Activated CD4-positive, alpha-beta T cell treated with anti-CD3 and anti-CD28 coated beads, Interleukin-2, amount 50 U/mL, for 4 hours (primary cell): ENCODE measurements at places on chromosomes 16 and 17.

- no peak for DNase-seq
These were observed 82.8 kb downstream of the SNX29 start for GRCh38 chr16:12059216-12059769.

DNA sequence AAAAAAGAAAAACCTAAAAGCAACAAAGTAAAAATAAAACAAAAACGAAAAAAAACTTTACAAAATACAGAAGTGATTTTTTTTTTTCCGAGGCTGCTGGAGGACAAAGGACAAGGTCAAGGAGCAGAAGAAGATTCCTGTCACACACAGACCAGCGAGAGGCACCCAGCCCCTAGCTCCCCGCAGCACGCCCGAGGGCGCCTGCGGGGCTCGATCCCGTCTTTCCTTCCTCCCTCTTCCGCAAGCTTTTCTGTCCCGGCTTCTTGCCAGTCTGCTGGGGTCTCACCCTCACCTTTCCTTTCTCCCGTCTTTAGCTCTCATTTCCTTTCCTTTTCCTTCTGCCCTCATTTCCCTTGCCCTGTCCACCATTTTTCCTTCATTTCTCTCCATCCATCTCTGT lies 66.1 kb upstream of the DNAH17 start:
- no peak for DNase-seq

DNA sequence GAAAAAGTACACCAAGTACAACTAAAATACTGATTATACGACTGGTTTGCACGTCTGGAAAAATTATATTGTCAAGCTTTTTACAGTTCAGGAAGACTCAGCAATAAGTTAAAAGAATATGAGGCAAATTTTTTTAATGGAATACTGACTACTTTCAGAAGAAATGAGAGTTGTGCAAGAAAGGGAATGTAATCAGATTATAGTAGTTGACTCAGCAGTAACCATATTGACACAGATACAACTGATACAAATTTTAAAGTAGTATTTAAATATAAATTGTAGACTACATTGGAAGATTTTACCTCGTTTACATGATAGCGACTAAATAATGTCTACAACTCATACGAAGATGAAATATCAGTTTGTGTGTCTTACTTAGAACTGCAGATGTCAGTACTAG lies 16.7 kb downstream of the ASGR2 start:
- DNase-seq: no peak

DNA sequence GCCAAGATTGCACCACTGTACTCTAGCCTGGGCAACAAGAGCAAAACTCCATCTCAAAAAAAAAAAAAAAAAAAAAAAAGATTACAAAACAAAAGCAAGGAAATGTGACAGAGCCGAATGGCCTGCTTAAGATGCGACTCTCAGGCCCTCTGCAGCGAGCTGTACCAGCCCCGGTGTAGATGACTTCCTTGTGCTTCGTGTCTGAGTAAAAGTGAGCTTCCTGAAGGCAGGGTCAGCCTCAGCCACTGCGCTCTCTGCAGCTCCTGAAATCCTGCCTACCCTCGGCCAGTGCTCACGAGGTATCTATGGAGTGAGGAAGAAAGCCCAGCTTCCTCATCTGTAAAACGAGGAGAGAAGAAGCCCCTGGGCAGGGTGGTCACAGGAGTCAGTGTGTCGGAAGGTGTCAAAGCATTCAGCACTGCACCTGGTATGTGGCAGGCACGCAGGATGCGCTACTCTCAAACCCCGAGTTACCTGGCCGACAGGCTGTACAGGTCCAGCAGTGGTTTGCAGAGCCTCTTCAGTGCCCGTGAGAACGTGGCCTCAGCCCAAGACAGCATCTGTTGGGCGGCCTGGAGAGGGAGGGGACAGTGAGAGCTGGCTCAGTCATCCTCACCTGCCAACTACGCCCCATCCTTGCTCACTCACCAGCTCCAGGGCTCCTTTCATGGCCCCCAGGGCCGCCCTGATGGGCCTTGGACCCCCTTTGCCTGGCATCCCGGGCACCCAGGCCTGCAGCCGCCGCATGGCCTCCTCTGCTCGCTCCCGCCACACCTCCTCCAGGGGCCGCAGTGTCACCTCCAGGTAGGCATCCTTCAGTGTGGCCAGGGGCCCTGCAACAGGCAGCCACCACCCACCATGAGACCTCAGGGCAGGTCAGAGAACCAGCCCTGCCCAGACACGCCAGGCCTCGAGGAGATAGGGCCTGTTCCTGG lies 44.6 kb downstream of the RMI2 start:
- DNase-seq: no peak

GRCh38 chr17:59165933-59166342 lies 10.4 kb downstream of the PRR11 start:
- DNase-seq: peak; percentile 16

- DNase-seq: peak; percentile 59
These were observed 10.5 kb downstream of the DBNDD1 start for GRCh38 chr16:90008708-90009145.

DNA sequence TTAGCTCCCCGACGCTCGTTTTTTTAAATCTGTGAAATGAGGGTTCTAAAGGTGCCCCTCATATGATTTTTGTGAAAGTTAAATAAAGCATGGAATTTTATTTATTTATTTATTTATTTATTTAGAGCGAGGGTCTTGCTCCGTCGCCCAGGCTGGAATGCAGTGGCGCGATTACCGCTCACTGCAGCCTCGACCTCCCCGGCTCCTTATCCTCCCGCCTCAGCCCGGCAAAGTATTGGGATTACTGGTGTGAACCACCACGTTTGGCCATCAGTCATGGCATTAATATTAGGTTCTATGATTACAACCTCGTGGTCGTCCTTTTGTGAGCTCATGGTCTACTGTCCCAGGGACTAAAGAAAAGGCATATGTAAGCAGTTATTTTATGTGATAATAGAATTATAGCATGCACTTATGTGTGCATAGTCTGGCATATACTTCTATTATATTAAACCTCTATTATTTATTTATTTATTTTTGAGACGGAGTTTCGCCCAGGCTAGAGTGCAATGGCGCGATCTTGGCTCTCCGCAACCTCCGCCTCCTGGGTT lies 557 bp upstream of the LUC7L start:
- no peak for DNase-seq

DNA sequence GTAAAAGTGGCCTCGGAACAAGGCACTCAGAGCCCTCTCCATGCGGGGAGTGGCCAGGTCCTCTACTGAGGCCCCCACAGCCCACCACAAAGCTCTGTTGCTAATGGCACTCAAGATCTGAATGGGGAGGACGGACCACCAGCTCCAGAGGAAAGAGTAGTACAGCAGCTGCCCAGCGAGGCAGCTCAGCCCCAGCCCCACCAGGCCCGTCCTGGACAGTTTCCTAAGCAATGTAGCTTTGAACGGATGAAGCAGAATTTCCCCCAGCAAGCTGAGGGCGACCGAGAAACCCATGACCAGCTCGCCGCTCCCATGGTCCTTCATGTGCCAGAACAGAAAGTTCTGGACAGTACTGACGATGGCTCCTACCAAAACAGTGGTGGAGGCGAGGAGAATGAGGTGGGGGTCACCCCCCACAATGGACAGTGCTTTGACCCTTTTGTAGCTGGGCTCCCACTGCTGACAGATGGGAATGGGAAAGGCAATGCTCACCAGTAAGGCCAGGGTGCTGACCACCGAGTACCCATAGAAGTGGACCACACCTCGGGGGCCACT lies 1.5 kb downstream of the MFSD6L start:
- DNase-seq: no peak

GRCh38 chr17:42358434-42358833 lies 29.8 kb downstream of the STAT3 start:
- DNase-seq: no peak

GRCh38 chr16:50290856-50291255 lies 24.5 kb downstream of the ADCY7 start:
- DNase-seq: no peak

GRCh38 chr16:50909831-50910735 lies 168.2 kb downstream of the CYLD start:
- DNase-seq: no peak

DNA sequence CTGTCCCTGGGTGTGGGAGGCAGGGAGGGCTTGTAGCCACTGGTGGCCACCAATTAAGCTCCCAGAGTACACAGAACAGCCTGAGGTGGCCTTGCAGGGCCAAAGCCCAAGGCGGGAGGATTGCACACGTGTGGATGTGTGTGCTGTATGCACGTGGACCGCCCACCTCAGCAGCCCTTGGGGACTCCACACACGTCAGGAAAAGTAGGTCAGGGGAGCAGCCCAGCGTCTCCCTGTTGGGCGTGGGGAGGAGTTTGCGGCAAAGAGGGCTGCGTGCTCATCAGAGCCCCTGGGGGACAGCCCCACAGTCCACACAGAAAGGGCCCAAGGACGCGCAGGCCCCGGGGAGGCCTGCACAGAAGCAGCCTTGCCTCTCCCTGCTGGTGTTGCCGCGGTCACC lies 19.6 kb downstream of the SBK1 start:
- no peak for DNase-seq

GRCh38 chr16:71961066-71962039 lies 38.8 kb downstream of the PKD1L3 start:
- DNase-seq: peak; percentile 79

GRCh38 chr16:2977440-2977839 lies 2.8 kb downstream of the PKMYT1 start:
- DNase-seq: no peak

DNA sequence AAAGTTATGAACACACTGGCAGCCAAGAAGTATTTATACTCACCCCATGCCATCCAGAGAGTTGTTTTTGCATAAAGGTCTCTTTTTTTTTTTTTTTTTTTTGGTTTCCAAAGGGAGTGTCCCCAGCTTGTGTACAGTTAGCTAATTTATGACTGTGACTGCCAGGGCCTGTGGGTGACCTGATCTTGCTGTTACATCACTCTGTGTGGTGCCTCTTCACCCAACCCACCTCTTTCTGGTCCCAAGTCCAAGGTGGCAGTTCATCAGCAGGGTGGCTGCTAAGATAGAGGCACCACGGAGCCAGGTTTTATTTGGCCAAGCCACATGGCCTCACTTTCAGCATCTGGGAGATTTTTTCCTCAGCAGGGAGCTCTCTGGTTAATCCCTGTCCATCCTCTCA lies at the start of gene NOS2:
NOS2 (minus strand) TSS at position 8 of the 400 bp plus-strand sequence. CDS start 1,720 bp downstream, outside the sequence.
- DNase-seq: no peak

DNA sequence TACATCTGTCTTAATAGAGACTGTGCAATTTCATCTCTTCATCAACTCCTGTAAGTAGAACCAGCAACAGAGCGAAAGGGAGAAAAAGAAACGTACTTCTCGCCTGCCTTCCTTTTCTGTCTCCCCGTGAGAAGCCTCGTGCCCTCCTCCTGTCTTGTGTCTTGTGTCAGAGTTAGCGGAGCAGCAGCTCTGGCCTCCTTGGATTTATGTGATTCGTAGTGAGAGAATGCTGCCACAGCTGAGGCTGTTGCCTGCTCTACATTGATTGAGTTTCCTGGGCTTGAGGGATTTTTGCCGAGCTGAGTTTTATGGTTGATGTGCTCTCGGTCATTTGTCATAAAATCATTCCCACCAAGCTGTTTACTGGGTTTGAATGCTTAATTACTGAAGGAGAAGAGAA lies 579.1 kb upstream of the RBFOX1 start:
- DNase-seq: no peak

DNA sequence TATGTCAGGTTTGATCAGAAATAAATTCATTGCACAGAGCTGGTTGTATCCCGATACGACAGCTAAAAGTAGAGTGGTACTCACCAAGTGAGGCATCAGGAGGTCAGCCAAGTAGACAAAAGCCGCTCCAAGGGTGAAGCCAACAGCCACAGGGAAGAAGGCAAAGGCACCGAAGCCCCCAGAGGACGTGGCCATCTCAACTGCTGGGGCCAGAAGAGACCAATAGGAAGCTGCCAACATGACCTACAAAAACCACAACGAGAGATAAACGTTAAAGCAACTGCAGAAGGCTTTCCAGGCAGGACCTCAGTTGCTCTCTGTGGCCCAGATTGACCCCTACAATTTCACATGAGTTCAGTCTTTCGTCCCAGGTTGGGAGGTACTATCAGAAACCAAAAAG lies 61.0 kb downstream of the SLC39A11 start:
- DNase-seq: no peak

DNA sequence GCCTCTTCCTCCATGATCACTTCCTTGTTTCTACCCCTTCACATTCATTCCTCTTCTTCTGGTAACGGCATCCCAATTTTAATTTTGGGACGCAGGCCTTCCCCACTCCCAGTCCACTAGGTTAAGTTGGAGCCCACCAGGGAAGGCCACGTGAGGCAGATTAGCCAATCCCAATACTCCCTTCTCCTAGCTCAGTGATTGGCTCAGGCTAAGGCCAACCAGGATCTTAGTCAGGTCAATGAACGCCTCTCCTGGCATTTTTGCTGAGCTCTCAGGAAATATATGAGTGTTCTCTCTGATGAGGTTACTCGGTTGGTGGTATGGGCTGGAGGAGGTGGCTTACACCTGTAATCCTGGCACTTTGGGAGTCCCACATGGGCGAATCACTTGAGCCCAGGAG lies 15.4 kb downstream of the SEZ6L2 start:
- DNase-seq: no peak

DNA sequence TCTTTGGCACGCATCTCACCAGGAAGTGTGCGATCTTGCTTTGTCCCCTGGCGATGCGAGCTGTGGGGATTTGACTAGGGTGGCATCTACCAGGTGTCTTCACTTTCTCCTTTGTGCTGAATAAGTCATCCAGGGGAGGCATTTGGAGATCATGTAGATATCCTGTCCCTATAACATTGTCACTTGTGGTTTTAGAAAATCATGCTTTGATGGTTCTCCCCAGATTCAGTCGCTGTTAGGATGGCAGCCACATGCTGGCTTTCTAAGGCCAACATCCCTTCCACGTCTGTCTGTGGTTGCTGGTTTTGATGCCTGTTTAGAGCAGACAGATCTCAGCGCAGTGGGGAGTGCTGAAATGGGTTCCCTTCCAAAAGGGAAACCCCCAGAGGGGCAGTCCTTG lies 2.5 kb downstream of the ADAD2 start:
- DNase-seq: no peak

DNA sequence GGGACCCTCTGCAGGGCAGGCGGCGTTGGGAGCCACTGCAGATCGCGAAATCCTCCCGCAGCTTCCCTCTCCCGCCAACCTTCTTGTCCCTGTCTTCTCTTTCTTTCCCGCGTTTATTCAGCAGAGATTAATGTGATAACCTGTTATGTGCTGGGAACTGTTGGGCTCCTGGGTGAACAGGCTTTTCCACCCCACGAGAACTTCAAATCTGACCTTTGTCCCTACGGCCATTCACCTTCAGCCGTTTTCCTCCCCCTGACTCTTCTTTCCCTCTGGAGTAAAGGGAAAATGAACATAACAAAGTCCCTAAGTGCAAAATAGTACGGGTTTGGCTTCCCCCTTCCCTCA lies 15.2 kb upstream of the KPNA2 start:
- no peak for DNase-seq
